NCI-H1092 treated with DMSO at 0.1 percent for 48 hours (cell line): ENCODE measurements at places on chromosomes 1 and 21.

DNA sequence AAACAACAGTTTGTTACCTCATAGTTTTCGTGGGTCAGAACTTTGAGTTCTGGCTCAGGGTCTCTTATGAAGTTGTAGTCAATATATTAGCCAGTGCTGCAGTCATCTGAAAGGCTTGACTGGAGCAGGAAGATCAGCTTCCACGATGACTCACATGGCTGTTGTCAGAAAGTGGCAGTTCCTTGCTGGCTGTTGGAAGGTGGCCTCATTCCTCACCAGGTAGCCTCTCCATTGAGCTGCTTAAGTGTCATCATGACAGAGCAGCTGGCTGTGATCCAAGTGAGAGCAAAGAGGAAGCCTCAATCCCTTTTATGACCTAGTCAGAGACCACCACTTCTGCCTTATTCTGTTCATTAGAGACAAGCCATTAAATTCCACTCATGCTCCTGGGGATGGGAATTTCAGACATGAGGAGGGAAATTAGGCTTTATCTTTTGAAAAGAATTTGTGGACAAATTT is 5.6 kb downstream of the OSBPL9 start:
- peak; percentile 40 for DNase-seq

- DNase-seq: no peak
Measured at GRCh38 chr1:67601955-67602354, 83.0 kb upstream of the GADD45A start.

DNA sequence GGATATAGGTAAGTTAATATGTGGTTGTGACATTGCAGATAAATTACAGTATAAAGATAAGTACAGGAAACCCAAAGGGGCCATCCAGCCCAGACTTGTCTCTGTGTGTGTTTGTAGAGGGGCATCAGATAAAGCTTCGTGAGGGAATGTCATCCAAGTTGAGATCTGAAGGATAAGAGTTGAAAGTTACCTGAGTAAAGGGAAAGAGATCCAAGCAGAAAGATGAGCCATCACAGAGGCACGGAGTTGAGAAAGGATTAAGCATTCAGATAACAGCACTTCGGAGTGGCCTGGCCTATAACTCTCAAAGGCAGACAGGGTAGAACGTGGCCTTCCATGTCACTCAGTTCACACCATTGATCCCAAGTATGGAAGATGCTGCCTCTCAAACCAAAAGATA is 749.1 kb downstream of the ADGRL2 start:
- no peak for DNase-seq

GRCh38 chr1:246506367-246506673 is 759 bp downstream of the SMYD3 start:
- DNase-seq: no peak

DNA sequence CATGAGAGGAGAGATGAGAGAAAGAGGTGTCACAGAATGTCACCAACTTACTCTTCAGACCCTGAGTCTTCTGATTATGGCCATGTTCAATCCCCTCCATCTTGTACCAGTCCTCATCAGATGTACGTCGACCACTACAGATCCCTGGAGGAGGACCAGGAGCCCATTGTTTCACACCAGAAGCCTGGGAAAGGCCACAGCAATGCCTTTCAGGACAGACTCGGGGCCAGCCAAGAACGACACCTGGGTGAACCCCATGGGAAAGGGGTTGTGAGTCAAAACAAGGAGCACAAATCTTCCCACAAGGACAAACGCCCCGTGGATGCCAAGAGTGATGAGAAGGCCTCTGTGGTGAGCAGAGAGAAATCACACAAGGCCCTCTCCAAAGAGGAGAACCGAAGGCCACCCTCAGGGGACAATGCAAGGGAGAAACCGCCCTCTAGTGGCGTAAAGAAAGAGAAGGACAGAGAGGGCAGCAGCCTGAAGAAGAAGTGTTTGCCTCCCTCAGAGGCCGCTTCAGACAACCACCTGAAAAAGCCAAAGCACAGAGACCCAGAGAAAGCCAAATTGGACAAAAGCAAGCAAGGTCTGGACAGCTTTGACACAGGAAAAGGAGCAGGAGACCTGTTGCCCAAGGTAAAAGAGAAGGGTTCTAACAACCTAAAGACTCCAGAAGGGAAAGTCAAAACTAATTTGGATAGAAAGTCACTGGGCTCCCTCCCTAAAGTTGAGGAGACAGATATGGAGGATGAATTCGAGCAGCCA is 8.0 kb downstream of the ELOA start:
- DNase-seq: peak; percentile 13

DNA sequence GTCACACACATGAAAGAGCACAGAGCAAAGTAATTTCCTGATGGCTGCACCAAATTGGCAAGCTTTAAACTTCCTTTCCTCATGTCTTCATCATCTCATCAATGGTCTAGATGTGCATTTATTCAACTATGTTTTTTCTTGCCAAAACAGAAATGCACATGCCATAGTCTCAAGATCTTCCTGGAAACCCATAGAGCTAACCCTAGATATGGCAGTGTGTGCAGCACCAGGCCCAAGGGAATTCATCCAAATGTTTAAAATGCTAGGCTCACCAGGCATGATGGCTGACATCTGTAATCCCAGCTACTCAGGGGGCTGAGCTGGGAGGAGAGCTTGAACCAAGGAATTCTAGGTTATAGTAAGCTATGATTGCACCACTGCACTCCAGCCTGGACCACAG is 31.2 kb upstream of the PALMD start:
- no peak for DNase-seq

DNA sequence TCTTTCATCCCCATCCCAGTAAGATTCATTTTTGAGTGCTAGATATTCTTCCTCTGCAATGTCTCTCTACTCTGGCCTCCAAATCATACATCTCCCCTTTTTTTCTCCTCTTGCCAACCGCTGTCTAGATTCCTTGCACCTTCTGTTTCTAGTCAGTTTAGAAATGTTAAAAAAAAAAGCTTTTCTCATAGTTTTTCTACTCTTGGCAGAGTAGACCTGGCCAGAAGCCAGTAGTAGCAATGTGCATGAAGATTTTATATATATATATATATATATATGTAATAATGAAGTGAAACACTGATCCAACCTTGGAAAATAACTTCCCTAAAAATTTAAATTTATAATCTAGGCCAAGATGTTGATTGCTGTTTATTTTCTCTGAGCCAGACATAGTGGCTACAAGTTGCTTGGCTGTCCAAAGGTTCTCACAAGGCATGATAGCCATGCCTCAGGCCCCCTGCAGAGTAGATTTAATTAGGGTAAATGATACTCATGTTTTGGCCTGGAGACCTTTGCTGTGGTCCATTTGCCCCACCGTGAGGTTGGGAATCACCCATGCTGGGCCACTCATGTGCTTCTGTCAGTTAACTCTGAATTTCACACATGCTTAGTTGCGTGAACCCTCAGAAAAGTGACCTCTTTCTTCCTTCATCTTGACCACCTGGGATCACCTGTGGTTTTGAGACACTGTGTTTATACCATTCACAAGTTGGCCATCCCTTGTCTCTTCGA is 103.4 kb upstream of the KCNE2 start:
- DNase-seq: no peak
